ENCODE measurements at places on chromosomes 2 and 18.

- no peak for DNase-seq
Observed at GRCh38 chr2:7858624-7859023, 823.2 kb upstream of the ID2 start.

DNA sequence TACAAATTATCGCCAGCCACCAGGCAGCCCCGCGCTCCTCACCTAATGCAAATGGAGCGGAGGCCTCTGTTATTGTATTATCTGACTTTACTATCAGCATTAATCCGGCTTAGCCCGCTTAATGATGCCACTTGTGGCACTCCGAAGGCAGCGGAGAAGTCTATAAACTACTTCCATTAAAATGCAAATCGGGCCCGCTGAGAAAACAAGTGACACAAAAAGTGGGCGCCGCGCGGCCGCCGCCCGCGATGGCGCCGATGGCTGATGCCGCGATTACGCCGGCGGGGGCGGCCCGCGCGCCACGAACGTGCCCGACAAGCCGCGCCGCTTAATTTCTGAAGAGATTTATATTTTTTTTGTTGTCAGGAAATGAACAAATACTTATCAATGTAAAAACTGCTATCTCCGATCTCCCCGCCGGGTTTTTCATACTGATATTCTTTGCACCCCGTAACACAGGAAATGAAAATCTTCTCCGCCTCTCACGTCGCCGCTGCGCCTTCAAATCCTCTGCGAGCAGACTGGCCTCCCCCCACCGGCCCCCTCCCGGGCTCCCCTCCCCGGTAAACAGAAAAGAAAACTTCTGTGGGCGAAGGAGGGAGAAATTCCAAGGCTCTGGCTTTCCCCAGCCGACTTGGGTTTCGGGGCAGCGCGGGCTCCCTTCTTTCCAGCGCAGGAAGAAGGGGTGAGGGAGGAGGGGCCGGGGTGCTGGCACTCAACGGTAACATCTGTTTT is 221.8 kb downstream of the INSIG2 start:
- DNase-seq = peak; percentile 68

DNA sequence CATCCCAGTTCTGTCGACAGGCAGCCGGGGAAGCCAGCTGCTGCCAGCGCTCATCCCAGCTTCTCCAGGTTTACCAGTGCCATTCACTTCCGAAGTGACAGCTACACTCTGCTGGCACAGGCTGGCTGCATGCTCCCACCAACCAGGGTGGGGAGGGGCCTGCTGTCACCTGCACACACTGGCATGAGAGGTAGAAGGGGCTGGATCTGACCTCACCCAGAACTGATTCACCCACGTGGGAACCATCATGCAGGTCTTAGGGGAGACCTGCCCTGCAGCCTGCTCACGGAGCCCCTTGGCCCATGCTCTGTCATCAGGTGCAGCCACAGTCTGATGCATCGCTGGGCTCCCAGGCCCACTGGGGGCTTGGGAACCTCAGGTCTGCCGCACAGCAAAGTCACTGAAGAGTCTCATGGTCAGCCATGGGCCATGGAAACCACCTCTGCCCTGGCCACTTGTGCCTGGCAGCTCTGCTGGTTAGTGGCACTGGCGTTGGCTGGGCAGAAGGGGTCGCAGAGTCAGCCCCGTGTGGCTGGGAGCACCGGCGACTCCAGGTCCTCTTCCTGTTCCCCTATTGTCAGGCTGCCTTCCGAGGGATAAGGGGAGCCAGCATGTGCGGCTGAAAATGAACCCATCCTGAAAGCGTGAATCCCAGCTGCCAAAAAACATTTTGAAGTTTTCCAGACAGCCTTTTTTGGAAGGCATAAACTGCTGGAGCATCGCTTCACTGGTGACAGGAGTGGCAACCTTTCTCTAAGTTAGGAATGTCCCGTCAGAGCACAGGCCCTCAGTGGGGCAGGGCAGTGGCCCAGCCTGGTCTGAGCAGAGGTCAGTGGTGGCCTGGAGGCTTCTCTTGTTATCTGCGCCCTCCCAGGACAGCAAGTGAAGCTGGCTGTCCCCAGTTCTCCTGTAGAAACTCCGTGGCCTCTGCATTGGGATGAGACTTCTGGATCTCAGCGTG is 157.8 kb downstream of the SEPTIN10 start:
- DNase-seq = no peak

DNA sequence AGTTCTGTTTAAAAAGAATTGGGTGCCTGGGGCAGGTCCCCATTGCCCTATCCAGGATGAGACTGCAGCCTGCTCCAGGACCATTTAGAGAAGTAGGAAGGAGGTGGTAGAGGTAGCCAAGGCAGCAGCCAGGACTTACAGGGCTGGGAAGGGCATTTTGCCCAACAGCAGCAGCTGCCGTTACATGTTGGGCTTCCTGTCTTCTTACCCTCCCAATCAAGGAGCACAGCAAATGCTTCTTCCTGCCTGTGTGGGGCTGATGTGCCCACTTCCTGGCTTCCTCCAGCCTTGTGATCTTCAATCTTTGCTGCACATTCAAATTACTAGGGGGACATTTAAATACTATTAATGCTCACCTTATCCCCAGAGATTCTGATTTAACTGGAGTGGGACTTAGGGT is 112.0 kb downstream of the QPCT start:
- DNase-seq = peak; percentile 12

GRCh38 chr18:5574843-5575242 is 31.0 kb upstream of the EPB41L3 start:
- DNase-seq = no peak

DNA sequence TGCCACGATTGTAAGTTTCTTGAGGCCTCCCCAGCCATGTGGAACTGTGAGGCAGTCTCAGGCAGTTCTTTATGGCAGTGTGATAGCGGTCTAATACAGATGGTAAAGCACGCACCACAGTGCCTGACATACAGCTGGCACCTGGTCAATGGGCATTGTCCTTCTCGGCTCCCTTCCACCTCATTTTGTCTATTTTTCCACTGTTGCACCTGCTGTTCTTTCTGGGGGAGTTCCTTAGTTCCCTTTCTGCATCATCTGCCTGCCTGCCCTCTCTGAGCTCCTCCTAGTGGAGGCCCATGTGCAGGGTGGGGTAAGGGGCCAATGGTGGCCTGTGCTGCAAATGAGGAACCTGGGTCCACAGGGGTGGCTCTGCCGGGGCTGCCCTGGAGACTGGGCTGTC is 157.6 kb downstream of the LPIN1 start:
- DNase-seq = no peak

DNA sequence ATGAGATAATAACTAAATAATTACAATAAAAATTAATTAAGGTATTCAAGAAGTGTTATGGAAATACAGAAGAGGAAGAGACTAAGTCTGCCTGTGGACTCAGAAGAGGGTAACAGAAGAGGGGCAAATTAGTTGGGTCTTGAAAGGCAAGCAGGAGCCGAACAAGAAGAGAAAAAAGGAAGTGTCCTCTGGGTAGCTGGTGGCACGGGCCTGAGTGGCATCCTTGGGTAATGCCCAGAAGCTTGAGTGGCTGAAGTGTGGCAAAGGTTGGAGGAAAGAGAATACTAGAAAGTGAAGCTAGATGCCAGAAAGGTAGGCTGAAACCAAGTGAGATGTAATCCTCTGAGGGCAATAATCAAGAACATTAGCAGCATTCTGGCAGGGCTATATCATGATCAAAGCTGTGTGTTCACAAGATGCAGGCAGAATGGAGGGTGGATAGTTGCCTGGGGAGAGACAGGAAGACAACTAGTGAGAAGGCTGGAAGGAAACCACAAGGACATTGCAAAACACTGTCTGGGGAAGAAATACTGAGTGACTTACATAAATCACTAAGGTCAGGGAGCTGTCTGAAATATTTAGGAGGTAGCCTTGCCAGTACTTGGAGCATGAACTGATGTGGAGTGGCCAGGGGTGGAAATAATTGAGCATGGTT is 16.2 kb downstream of the DOCK10 start:
- DNase-seq = peak; percentile 43

DNA sequence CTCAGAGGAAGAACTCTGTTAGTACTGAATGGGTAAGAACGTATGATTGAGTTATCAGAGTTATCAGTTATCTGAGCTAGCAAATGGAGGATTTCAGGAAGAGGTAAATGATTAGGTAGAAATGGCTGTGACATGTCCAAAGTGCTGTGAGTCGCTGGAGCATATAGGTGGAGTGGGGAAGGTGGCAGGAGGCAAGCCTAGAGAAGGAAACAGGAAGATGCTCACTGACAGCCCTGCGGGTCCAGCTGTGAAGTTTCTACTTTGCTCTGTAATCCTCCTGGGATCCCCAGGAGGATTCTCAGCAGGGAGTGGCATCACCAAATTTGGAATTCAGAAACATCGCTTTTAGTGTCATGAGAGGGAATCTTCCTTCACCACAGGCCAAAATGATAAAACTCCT is 52.0 kb downstream of the GYPC start:
- DNase-seq = no peak

- DNase-seq = no peak
Observed at GRCh38 chr2:179825494-179825893, 35.9 kb downstream of the ZNF385B start.

DNA sequence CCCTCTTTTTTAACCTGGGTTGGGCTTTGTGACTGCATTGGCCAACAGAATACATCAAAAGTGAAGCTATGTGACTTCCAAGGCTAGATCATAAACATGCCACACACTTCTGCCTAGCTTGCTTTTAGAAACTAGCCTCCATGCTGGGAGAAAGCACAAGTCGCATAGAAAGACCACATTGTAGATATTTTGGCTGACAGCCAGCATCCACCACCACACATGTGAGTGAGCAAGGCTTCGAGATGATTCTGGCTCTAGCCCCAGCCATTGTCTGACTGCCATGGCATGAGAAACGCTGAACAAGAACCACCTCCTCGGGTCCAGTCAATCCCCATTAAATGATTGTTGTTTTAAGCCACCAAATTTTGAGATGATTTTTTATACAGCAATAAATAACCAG is 66.8 kb upstream of the STPG4 start:
- DNase-seq = no peak

- no peak for DNase-seq
Observed at GRCh38 chr2:104781151-104781550, 72.8 kb upstream of the POU3F3 start.

DNA sequence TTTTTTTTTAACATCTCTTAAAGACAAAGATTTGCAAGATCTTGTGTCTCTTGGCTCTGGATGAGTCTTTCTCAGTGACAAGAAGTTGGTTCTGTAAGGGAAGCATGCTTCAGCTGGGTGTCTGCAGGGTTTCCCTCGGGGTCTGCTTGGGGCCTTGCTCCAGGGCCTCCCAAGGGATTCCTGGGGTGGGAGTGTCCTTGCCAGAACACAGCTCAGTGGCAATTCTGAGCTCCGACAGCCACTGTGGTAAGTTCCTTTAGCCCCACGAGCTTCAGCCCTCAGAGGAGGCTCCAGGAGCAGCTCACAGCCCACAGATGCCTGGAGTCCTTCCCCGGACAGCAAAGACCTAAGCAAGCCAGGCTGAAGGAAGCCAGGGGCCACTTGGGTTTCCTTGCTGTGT is 52.4 kb downstream of the EMX1 start:
- no peak for DNase-seq

DNA sequence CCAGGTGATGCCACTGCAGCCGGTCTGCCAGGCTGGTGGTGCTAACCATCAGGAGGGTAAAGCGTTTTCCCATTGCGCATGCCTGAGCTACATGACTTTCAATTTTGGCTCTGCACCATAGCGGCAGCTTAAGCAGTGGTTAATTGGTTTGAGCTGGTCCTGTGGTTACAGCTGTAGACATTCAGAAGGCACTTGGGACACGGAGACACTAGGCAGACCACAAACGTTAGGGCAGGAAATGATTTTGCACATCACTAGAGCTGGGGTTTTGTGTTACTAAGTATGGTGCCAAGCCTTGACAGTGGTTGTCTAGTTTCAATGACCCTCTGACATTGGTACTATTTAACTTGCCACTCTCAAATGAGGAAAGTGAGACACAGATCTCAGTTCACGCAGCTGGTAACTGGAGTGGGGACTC is 28.9 kb upstream of the CNOT11 start:
- DNase-seq = peak; percentile 85

GRCh38 chr2:174697255-174697654 is 67.0 kb downstream of the CHRNA1 start:
- DNase-seq = peak; percentile 83

DNA sequence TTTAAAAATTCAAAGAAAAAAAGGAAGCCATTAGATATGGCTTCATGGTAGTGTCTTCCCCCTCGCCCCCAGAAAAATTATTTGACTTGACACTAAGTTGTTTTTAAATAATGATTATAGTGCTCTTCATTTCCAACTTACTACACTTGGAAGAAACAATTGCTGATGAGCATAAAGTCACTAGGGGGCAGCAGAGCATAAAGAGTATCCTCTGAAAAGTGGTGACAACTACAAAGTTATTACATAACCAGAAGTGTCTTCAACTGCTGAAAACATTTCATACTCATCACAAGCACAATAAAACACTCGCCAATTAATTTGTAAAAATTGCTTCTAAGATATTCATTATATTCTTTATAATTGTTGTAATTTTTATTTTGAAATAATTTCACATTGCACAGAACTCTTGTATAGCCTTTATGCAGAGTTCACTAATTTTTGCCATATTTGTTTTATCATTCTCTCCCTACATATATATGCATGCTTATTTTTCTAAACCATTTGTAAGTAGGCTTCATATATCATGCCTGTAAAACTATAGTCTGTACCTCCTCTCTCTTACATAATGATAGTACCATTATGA is 54.9 kb downstream of the EXOC6B start:
- peak; percentile 75 for DNase-seq

DNA sequence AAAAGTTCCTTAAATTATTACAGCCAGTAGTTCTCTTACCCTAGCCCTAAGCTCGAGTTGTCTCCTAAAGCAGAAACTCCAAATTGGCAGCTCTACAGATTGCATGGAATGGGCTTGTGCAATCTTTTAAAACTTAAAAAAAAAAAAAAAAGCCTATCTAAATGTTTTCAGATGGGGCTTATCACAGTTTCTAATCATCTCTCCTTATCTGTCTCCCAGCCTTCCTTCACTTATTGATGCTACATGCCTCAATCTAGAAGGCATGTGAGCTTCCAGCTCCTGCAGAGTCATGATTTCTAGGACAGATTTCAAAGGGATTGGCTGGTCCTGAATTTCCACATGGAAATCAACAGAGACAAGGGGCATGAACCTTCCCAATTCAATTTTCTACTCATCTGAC is 33.1 kb upstream of the PELI1 start:
- DNase-seq = no peak

DNA sequence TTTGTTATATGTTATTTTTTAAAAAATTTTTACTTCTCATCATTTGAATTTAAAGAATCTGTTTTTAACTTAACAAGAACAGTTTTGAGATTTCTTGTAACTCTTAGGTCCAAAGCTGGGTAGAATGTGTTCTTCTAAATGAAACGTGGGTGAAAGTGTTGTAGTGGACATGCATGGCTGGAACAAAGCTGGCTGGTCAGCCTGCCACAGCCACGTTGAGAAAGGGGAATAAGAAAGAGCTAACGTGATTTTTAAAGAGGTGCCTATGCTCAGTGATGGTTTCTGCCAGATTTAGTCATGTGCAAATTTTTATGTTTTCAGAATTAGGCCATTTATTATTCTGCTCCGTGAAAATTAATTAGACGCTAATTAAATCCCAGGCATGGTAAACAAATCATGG is 203.9 kb upstream of the COL3A1 start:
- no peak for DNase-seq
